ENCODE measurements at places on chromosomes 5 and 9.

- DNase-seq: no peak
These were observed 528.6 kb upstream of the PTPRD start for GRCh38 chr9:11141357-11141756.

- DNase-seq: no peak
These were observed 1446.4 kb upstream of the WWC1 start for GRCh38 chr5:166845044-166845443.

- DNase-seq: no peak
These were observed 7.9 kb upstream of the SYK start for GRCh38 chr9:90793729-90794128.

GRCh38 chr9:31393240-31393639, 991.2 kb upstream of the ACO1 start:
- DNase-seq: no peak

DNA sequence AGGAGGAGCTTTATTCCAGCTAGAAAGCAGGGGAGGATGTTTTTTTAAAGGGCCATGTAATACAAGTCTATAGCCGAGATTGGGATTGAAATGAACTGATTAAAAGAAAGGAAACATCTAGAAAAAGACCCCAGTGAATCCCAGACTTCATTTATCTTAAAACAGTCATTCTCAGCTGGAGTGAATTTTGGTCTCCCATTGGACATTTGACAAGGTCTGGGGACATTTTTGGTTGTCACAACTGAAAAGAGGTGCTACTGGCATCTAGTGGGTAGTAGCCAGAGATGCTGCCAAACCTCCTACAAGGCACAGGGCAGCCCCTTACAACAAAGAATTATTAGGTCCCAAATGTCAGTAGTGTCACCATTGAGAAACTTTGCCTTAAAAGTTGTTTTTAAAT, 16.3 kb upstream of the SPINK4 start:
- DNase-seq: no peak

GRCh38 chr5:132296412-132297016, 2.3 kb downstream of the SLC22A4 start:
- no peak for DNase-seq

DNA sequence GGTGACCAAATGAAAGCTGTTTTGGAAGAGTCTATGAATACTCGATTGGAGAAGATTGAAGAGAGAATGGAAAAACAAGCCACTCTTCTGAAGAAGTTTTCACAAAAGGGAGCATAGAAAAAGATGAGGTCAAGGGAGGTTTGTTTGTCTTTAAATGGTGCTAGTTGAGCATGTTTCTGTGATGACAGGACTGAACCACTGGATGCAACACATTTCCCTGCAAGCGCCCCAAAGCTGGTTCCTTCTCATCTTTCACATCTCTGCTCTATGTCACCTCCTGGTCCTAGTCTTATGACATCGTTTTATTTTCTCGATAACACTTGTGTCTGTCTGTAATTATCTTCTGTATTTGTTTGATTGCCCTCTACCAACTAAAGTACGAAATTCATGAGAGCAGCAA, 3.8 kb upstream of the CCDC192 start:
- DNase-seq: no peak

DNA sequence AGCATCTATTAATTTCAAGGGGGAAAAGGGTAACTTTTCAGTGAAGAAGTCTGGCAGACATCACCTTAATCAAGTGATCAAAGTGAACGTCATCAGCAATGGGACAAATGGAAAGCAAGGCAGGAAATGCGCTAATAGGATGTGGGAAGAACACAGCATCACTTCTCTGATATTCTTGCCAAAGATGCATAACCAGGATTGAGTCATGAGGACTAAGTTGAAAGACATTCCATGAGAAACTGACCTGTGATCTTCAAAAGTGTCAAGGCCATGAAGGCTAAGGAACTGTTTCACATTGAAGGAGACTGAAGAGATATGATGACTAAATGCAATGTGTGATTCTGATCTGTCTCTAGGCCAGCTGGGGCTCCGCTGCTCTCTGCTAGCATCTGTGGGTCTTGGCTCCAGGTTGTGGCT, 92.9 kb downstream of the NDFIP1 start:
- no peak for DNase-seq

- DNase-seq: no peak
These were observed 23.2 kb upstream of the PTGS1 start for GRCh38 chr9:122347348-122348287.

Data from activated CD4-positive, CD25-positive, alpha-beta regulatory T cell (primary cell).